ENCODE measurements at places on chromosomes 3 and 15.
A peak's percentile ranks its signal among the peaks of the same experiment; 100 is the strongest.

DNA sequence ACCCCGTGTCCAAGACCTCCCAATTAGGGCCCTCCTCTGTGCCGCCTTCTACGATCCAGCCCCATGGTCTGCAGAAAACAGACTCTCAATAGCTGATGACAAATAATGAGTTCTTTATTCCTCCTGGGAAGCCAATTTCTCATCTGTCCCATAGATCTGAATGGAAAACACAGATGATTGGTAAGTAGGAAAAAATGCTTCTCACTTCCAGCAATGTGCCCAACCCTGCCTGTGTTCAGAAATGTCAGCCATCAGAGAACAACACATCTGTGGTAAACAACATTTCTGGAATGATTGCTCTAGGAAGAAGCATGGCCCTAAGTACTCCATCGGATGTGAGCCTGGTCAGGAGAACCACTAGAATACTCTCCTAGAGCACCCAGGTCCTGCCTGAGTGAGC lies 240.5 kb upstream of the HES1 start:
- DNase-seq, result no peak

DNA sequence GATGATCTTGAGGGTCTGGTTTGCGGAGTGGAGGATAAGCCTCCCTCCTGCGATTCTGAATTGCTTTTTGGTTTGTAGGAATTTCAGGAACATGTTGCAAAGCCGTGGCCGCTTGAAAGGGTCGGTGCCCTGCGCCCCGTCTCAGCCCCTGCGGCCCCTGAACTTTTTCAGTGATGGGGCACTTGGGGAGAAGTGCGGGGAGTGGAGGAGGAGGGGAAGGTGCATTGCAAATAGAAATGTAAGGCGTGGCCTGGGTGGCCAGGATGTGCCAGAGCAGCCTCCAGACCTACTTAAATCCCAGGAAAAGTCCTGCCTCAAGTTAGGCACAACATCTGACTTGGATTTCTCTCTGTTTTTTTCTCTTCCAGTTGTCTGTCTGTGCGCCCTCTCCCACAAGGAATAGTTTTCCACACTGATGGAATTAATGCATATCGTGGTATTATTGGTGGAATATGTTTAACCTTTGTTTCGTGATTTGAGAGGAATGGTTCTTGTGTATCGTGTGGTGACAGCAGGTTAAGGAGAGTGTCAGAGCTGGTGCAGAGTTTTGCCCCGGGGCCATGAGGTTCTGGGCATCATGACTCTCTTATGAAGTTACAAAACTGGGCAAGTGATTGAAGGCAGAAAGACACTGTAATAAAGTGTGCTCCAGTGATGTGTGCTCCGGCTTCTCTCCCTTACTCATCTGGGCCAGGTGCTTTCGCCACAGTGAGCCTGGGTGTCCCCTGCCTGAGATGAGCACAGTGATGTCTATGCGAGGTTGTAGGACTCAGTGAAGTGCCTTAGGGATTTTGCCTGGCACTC lies 153.8 kb downstream of the PGPEP1L start:
- DNase-seq, result no peak

- no peak for DNase-seq
Observed at GRCh38 chr3:43192028-43192427, 86.1 kb upstream of the POMGNT2 start.

- DNase-seq, result no peak
Observed at GRCh38 chr15:45199136-45199810, 11.5 kb upstream of the SHF start.

GRCh38 chr15:85725019-85725418 lies 69.7 kb downstream of the KLHL25 start:
- DNase-seq, result no peak

DNA sequence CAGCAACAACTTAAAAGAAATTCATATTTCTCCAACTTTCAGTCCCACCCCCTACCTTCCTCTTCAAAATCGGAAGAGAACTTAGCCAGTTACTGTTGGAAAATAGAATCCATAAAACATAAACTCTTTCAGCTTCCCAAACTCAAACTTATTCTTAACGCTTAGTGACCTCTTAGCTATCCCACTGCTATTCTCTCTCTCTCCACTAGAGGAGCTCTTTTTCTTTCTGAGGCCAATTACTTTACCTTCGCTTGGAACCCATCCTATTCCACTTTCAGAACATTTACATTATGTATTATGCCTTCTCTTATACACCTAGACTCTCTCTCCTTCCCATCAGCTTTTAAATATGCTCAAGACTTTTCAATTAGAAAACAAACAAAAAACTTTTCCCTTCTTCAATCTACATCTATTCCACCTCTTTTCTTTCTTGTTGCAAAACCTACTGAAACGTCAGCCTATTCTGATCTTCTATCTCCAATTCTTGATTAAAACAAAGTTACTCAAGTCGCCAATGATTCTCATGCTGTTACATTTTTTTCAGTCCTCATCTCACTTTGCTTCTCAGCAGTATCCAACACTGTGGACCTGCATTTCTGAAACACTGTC lies 13.4 kb upstream of the GHSR start:
- DNase-seq, result no peak

DNA sequence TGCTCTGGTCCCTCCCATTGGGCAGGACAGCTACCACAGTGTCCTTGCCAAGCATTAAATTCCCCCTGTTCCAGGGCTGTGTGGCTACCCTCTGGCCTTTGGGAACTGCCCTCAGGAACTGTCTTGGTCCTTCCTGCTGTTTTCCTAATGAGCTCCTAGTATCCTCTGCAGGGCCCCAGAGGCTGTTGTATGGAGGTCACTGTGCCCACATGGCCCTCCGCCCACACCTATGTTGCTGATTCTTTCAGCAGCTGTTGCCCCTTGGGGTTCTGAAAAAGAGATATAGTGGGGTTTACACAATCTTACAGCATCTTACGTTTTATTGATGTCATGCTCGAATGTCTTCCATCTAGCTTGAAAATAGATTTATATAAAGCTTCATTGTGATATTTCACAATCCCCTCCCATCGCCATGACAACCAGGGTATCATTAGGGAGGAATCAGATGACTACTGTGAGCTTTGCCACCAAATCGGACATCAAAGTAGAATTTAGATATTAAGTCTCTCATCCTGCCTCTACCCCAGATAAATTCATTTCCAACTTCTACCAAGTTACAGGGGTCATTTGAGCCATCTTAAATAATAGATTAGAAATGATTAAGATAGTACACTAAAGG lies 97.1 kb upstream of the NR2E3 start:
- no peak for DNase-seq

DNA sequence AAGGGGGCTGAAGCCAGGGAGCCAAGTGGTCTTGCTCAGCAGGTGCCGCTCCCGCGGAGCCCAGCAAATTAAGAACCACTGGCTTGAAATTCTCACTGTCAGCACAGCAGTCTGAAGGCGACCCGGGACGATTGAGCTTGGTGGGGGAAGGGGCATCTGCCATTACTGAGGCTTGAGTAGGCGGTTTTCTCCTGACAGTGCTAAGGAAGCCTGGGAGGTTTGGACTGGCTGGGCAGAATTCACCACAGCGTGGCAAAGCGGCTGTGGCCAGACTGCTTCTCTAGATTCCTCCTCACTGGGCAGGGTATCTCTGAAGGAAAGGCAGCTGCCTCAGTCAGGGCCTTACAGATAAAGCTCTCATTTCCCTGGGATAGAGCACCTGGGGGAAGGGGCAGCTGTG lies 57.0 kb upstream of the GPR149 start:
- DNase-seq, result no peak

DNA sequence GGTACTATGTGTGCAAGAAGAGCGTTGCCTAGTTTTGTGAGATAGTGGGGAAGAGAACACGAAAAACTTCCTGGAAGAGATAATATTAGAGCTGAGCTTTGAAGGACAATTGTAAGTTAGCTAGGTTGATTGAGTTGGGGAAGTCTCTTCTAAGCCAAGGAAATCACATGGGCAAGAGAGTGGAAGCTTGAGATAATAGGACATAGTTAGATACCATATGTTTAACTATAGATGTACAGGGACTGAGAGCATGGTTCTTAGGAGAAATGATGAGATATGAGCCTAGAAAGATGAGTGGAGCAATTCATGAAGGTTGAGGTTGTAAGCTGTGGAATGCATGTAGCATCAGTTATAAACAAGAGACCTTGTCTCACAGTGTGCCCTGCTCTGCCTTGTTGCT lies 30.1 kb upstream of the AQP9 start:
- DNase-seq, result no peak

- no peak for DNase-seq
Observed at GRCh38 chr15:65839354-65839901, 29.9 kb upstream of the RAB11A start.

- no peak for DNase-seq
Observed at GRCh38 chr15:27685644-27686043, 413.5 kb downstream of the OCA2 start.

GRCh38 chr3:99776516-99777209 lies 41.0 kb upstream of the CMSS1 start:
- DNase-seq, result no peak

- DNase-seq, result no peak
Observed at GRCh38 chr3:56295161-56295560, 173.1 kb downstream of the ERC2 start.

DNA sequence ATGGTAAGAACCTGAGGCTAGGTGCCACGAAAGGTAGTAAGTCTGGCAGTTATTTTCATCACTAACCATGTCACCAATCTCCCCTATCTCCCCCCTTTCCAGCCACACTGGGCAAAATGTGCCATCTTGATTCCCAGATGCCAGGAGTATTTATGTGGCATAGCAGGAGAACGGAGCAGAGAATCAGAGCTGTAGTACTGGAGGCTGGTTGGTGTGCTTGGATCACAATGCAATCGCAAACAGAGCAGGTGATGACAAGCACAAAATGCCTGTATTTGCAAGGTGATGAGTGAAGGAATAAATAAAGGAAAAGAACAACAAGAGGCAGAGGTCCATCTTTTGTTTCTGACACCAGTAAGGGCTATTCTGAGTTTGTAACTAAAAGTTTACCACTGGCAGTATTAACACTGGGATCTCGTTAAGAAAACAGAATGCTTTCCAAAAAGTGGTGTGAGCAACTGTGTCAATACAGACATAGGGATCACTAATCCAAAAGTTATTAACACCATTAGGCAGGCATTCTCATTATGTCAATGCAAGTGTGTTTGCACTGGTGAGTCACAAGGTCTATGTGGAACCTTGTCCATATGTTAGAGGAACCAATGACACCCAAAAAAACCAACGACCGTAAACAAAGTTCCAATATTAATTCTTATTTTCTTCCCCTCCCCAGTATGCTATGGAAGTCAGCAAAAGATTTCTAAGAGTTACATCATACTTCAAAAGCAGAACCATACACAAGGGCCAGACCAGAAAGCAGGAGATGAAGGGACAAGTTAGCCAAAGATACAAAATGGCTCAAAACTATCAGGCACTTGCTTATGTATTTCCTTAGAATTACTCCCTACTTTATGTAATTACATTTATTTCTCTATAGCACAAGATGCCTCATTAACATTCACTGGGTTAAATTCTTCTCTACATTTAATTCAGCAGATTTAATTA lies 556.6 kb downstream of the FOXP1 start:
- DNase-seq, result no peak

DNA sequence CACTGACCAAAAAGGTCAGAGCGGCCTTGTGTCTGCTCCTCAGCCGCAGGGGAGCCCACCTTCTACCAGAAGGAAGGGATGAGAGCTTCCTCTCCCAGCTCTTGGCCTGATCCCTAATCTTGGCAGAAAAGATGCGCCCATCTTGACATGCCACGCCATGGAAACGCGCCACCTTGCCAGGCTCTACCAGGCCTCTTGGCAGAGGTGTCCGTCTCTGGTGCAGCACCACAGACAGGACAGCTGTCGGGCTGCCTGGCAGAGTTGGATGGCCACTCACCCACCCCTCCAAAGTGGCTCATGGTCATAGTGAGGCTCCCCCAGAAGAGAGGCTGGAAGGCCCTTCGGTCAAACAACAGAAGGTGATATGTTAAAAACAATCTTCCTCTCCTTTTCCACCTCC lies 105.2 kb downstream of the LIPC start:
- DNase-seq, result no peak

GRCh38 chr15:32885713-32886112 lies 167.9 kb downstream of the GREM1 start:
- DNase-seq, result no peak

- no peak for DNase-seq
Observed at GRCh38 chr3:130786306-130786705, 39.7 kb upstream of the PIK3R4 start.

DNA sequence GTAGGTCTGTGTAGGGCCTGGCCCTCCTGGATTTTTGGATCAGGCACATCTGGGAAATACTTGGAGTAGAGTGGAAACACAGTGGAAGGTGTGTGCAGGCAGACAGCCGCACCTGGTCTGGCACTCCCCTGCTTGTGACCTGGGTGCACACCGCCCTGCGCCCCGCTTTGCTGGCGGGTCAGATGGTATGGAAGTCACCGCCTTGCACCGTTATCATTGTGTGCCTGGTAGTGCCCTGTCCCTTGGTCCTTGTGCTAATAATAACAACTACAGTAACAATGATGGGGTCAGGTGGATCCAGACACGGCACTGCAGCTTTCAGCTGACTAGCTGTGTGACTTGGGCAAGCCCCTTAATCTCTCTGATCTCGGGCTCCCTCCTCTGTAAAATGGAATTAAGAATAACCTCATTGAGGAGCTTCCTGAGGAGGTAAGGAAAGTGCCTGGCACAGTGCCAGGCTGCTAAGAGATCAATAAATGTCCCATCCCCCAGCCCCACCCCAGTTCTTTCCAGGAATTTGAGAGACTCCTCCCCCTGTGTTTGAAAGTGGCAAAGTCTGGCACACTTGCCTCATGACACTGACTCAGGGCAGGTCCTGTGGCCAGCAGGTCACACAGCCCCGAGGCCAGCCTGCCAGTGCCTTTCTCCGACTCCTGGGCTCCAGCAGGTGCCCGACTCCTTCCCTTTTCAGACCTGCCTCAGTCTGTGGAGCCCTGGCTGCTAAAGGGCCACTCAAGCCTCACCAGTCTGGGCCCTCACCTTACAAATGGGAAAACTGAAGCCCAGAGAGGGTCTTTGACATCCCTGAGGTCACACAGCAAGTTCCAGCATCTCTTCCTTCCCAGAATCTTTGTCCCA lies 9.8 kb downstream of the ISG20 start:
- DNase-seq, result no peak

DNA sequence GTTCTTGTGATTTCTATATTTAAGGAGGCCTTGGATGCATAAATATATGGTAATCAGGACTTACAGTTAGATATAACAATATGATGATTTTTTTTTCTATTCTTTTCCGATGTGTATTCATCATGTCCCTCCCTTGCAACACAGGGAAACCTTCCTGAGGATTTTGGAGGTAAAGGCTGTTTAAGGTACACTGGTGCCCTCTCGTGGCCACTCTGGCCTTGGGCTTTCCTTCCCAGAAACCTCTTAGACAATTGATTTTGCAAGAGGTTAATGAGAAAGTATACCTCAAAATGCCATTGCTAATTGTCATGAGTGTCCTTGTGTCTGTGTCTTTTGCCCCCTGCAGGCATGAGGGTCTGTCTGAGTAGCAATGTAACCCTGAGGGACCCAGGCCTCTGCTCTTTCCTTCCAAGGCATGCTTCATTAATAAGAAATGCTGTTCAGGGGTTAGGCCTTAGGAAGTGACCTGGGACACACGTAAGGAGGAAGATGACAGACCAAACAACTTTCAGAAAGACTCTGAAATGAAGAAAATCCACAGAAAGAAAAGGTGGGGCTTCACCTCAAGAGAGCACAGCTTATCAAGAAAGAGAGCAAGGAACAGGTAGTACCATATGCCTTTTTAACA lies 70.3 kb upstream of the PPP2R3A start:
- peak; percentile 40 for DNase-seq
